IPS DF 19.7 (cell line): ENCODE measurements at places on chromosomes 16 and 17.

GRCh38 chr16:24921229-24921628 lies 75.5 kb downstream of the SLC5A11 start:
- DNase-seq: no peak

- DNase-seq: no peak
These were observed 38.2 kb upstream of the NUDT7 start for GRCh38 chr16:77684181-77684526.

DNA sequence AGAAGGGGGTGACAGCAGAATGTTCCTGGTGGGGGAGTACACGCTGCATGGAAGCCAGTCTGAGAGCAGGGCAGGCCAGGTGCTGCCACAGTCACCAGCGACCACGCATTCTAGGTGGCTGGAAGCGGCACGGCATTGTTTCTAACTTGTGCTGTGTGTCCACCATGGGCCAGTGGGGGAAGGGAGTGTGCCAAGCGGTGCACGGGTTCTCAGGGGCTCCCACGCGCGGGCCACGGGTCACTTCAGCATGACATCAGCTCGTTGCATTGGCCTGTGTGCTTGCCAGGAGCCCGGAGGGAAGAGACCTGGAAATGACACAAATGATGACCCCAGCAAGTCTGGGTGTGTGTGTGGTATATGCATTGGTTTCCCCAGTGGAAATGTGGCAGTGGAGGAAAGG lies 164.9 kb upstream of the PLCG2 start:
- DNase-seq: no peak

- DNase-seq: no peak
These were observed 6.7 kb downstream of the RHBDF1 start for GRCh38 chr16:65745-66144.

GRCh38 chr17:4605826-4606225 lies 21.5 kb downstream of the SMTNL2 start:
- no peak for DNase-seq

DNA sequence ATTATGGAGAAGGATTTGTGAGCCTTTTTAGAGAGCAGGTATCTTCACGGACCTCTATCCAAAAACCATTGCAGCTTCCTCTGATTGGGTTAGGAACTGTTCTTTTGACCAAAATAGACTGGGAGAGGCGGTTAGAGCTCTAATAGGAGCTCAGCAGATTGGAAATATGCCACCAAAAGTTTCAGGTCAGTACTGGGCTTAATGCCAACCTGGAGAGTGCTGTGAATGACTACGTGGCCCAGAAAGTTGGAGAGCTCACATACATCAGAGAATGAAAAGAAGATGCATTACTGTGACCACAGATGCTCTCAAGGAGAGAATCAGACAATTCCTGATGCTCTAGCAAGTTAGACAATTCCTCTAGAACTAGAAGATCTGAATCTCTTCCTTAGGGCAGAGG lies 86.5 kb downstream of the ABCA8 start:
- no peak for DNase-seq

DNA sequence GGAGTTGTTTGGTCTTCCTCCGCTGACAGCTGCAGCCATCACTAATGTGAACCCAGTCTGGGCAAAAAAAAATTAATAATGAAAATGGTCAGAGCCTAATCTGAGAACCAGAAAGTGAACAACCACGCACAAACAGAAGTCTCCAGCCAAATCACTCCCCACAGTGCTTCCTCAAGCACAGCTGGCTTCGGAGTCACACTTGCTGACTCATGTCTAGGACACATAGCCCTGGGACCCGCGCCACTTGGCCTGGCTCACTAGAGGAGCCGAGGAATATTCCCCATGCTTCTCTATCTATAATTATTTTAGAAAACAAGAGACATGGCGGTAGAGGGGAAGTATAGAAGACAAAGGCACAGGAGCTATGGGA lies 109.1 kb downstream of the ZFHX3 start:
- no peak for DNase-seq

DNA sequence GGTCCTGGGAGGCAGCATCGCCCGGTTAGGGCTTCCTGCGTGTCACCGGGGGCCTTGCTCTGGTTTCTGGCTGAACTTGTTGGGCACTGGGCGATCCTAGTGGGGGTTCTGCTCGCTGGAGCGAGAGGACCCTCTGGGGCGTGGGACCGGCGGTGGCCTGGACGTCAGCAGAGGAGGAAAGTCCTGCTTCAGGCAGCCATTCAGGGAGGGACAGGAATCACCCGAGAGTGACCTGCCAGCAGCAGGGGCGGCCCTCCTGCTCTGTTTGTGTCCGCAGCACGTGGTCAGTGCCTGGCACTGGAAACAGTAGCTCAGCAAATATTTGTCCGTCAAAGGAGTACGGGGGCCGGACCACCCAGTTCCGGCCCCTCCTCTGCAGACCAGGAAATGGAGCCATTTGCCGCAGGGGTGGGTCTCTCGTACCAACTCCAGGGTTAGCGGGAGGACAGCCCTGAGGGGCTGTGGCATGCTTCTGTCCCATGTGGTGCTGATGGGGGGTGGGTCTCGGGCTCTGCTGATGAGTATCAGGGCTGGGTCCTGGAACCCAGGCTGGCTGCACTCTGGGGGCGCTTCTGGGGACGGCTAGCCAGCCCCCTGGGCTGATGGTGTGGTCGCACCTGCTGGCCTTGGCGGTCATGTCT lies 48.3 kb downstream of the BAIAP2 start:
- DNase-seq: no peak

- DNase-seq: no peak
These were observed 116.6 kb downstream of the XYLT1 start for GRCh38 chr16:17354141-17354601.
